Ovary (tissue), 10 donors: ENCODE measurements at places on chromosomes 16 and 17. TPM values are rescaled to one million over a fixed set of nuclear protein-coding genes. Genes with fewer than 3 reads are reported as not detected.

Gene BTBD17
- polyA plus RNA-seq, result not detected

Gene TMEM114
- polyA plus RNA-seq, result not detected

GRCh38 chr17:66172691-66173223 lies 19.2 kb downstream of the CEP112 start:
- H3K4me3 ChIP-seq, result no peak overlapping the region
- DNase-seq, result no peak
- no peaks in the 10 kb centered on the region for H3K4me1 ChIP-seq
- H3K27ac ChIP-seq, result no peak overlapping the region

GRCh38 chr16:31487720-31488467 lies 5.0 kb downstream of the SLC5A2 start:
- peak overlapping the region; percentile 42 for H3K4me3 ChIP-seq
- peaks cover 11% of the 10 kb centered on the region for H3K4me1 ChIP-seq
- no peak for DNase-seq

Gene KRTAP1-5
- polyA plus RNA-seq, result 0.06 TPM
